ENCODE measurements at places on chromosomes 6 and 20.

DNA sequence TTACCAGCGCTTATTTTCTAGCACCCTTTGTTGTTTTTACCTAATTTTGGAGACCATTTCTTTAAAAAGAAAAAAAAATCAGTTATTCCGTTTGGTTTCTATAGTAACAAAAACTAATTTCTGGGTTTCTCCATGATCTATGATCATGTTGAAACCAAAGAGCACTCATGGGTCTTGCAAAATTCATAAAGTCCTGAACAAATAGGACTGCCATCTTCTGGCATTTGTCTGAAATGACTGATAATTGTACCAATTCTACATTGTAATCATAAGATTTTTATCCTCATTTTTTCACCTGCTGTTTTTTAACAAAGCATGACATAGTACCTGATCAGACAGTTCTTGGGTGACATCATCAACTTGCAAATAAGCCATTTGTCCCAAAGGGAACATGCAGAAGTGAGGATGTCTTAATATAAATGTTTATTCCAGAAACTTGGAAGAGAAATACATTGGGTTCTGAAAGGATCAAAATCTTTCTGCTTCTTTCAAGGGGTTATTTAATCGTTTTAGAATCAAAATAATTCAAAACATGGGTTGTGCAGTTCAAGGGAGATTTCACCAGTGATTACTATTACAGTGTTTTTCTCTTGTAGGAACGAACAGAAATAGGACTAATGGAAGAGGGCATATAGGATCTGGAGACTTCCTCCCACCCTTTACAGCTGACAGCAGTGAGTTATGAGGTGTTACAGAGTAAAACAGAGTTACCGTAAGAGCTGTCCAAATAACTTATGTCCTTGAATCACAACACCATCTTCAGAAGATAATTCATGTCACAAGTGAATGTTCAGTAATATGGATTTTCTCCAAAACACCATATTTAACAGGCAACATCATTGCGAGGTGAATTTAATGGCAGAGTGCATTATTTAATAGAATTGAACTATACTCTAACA is 87.1 kb upstream of the GJE1 start:
- H3K36me3 ChIP-seq = no peaks in the 10 kb centered on the region
- no peaks in the 10 kb centered on the region for H3K27me3 ChIP-seq
- H3K4me1 ChIP-seq = no peaks in the 10 kb centered on the region
- H3K4me3 ChIP-seq = no peak overlapping the region
- DNase-seq = peak; percentile 4
- no peak overlapping the region for H3K27ac ChIP-seq

- no peak overlapping the region for H3K4me3 ChIP-seq
- no peaks in the 10 kb centered on the region for H3K36me3 ChIP-seq
- no peaks in the 10 kb centered on the region for H3K27me3 ChIP-seq
- 0 out of 2 replicates have a peak, but pooled peaks cover 4% of the 10 kb centered on the region for H3K4me1 ChIP-seq
Measured at GRCh38 chr6:21404577-21404976, 189.0 kb upstream of the SOX4 start.

DNA sequence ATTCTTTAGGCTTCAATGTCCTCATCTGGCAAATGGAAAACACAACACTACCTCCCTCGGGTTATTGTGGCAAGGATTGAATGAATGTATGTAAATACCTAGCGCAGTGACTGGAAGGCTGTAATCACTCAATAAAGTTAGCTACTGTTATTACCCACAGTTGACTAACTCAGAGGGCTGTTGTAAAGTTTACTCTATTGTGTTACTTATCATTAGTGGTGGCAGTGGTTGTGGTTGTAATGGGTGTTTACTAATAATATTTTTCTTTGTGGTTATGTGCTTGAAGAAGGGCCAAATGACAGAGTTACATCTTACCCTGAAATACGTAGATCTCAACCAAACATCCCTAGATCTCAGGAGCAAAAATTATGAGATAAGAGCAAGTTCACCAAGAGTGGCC is 42.0 kb upstream of the PXDC1 start:
- no peaks in the 10 kb centered on the region for H3K27me3 ChIP-seq
- H3K4me3 ChIP-seq = no peak overlapping the region
- peaks cover 45% of the 10 kb centered on the region for H3K4me1 ChIP-seq
- DNase-seq = no peak
- H3K27ac ChIP-seq = no peak overlapping the region

DNA sequence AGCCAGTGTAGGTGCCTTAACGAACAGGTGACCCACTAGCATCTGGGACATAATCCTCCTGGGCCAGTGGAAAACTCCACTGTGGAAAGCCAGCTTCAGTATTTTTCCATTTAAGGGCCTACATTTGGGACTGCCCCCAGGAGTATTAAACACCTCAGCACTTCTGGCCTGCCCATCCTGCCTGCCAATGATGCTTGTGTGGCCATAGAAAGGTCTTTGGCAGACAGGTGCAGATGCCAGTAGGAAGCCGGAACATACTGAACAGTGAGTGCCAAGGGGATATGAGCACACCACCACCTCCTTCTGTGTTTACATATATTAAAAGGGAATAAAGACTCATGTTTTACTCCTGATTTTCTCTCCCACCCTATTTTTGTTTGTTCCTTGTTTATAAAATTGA is 19.9 kb downstream of the MCM8 start:
- H3K4me3 ChIP-seq = no peak overlapping the region
- H3K27ac ChIP-seq = peak overlapping the region; percentile 86
- H3K4me1 ChIP-seq = peaks cover 17% of the 10 kb centered on the region
- DNase-seq = no peak
- H3K27me3 ChIP-seq = no peaks in the 10 kb centered on the region

DNA sequence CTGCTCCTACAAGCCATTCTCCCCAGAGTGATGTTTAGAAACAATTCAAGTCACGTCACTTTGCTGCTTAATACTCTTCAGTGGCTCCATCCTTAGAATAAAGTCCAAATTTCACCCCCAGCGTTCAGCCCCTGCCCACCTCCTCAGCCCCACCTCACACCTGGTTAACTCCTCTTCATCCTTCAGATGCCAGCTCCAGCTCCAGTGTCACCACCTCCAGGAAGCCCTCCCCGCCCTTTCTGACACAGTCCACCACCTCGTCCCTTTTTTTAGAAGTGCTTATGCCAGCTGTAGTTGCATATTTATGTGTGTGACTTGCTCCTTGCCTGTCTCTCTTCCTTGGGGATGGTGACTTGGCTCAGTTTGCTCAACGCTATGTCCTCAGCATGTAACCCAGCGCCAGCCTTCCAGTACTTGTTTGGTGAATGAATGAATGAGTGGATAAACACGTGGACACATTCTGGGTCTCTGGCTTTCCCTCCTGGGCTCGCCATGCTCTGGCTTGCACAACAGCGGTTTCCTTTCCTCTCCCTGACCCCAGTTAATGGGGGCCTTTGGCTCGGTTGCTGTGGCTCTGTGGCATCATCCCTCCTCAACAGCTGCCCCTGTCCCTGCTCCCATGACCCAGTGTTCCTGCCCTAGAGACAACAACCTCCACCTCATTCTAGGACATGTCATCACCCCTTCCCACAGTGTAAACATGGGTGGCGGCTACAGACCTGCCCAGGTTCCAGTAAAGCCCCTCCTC is 3.7 kb upstream of the IP6K3 start:
- H3K4me3 ChIP-seq = no peak overlapping the region
- peak overlapping the region; percentile 40 for H3K27ac ChIP-seq
- H3K36me3 ChIP-seq = no peaks in the 10 kb centered on the region

DNA sequence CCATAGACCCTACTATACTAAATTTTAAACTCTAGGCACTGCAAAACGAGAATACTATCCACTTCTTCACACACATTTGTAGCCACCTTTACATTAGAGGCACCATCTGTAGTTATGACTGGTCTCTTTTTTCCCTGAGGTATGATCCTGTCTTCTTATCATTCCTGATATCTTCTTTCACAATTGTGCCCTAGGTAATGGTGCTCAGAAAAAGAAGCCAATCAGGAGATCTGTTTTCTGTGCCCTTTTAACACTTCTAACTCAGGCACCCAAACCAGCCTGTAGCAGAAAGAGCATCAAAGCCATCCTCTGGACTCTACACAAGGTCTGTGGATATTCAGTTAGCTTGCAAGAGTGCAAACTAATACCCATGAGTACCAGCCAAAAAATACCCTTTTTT is 149.7 kb upstream of the SGK1 start:
- no peaks in the 10 kb centered on the region for H3K36me3 ChIP-seq
- H3K4me3 ChIP-seq = no peak overlapping the region
- H3K4me1 ChIP-seq = peaks cover 22% of the 10 kb centered on the region
- no peak overlapping the region for H3K27ac ChIP-seq
- no peak for DNase-seq

- H3K36me3 ChIP-seq = no peaks in the 10 kb centered on the region
- peaks cover 24% of the 10 kb centered on the region for H3K4me1 ChIP-seq
- DNase-seq = peak; percentile 10
- peak overlapping the region; percentile 65 for H3K27ac ChIP-seq
Measured at GRCh38 chr6:135505222-135505621, 7.7 kb upstream of the AHI1 start.

- no peak overlapping the region for H3K27ac ChIP-seq
- no peaks in the 10 kb centered on the region for H3K27me3 ChIP-seq
- no peaks in the 10 kb centered on the region for H3K4me1 ChIP-seq
- no peak for DNase-seq
- no peak overlapping the region for H3K4me3 ChIP-seq
Measured at GRCh38 chr6:14876778-14877613, 368.9 kb upstream of the JARID2 start.

- H3K36me3 ChIP-seq = no peaks in the 10 kb centered on the region
- H3K27ac ChIP-seq = no peak overlapping the region
- peaks cover 7% of the 10 kb centered on the region for H3K27me3 ChIP-seq
- DNase-seq = no peak
- H3K4me3 ChIP-seq = no peak overlapping the region
Measured at GRCh38 chr20:51156041-51156982, 133.4 kb upstream of the KCNG1 start.

DNA sequence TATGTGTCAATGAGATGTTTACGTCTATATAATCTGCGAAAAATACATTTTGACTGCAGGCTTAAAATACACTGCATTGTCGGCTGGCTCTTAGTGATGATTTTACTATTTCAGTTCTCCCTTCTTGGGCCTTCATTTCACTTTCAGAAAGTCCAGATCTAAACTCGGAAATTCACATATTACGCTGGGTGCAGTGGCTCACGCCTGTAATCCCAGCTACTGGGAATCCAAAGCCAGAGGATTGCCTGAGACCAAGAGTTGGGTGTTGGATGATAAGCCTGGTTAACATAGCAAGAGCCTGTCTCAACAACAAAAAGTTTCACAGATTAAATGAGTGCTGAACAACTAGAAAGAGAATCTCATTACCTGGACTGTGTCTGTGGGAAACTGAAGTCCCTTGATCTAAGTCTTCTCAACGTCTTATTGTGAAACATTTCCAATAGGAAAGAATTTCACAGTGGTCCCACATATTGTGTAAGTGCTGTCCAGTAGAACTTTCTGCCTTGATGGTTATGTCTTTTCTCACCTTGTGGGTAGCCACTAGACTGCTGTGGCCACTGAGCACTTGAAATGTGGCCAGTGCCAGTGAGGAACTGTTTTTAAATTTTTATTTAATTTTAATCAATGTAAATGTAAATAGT is 1.9 kb downstream of the GINM1 start:
- H3K27ac ChIP-seq = no peak overlapping the region
- H3K36me3 ChIP-seq = no peaks in the 10 kb centered on the region
- no peak for DNase-seq
- H3K4me1 ChIP-seq = no peaks in the 10 kb centered on the region

GRCh38 chr6:18241208-18242038 is 22.9 kb downstream of the DEK start:
- H3K27ac ChIP-seq = peak overlapping the region; percentile 45
- H3K4me3 ChIP-seq = no peak overlapping the region
- DNase-seq = no peak
- H3K27me3 ChIP-seq = no peaks in the 10 kb centered on the region
- no peaks in the 10 kb centered on the region for H3K4me1 ChIP-seq
- peaks cover 6% of the 10 kb centered on the region for H3K36me3 ChIP-seq

DNA sequence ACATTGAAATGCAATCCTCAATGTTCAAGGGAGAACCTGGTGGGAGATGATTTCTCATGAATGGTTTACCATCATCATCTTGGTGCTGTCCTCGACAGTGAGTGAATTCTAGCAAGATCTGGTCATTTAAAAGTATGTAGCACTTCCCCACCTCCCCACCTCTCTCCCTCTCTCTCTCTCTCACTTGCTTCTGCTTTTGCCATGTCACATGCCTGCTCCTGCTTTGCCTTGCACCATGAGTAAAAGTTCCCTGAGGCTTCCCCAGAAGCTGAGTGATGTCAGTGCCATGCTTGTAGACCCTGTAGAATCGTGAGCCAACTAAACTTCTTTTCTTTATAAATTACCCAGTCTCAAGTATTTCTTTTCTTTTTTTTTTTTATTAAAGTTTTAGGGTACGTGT is 60.5 kb downstream of the DST start:
- DNase-seq = no peak
- no peaks in the 10 kb centered on the region for H3K4me1 ChIP-seq
- H3K4me3 ChIP-seq = no peak overlapping the region
- H3K27me3 ChIP-seq = no peaks in the 10 kb centered on the region

DNA sequence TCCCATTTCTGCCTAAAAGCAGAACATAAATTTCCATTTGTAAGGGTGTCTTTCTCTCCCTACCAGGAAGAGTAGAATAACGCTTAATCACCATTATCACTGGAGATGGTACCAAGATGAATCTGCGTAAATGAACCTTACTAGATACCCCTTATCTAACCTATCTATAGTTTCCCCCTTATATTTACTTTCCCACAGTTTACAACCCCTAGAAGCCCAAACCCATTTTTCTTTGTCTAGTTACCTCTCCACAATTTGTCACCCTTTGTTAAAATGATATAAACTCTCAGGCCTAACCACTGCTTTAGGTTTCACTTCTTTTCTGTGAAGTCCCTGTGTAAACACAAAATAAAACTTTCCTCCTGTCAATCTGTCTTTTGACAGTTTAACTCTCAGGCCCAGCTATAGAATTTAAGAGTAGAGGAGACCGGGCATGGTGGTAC is 45.5 kb downstream of the PCNA start:
- peaks cover 4% of the 10 kb centered on the region for H3K4me1 ChIP-seq
- no peaks in the 10 kb centered on the region for H3K27me3 ChIP-seq
- H3K27ac ChIP-seq = no peak overlapping the region
- no peak for DNase-seq

DNA sequence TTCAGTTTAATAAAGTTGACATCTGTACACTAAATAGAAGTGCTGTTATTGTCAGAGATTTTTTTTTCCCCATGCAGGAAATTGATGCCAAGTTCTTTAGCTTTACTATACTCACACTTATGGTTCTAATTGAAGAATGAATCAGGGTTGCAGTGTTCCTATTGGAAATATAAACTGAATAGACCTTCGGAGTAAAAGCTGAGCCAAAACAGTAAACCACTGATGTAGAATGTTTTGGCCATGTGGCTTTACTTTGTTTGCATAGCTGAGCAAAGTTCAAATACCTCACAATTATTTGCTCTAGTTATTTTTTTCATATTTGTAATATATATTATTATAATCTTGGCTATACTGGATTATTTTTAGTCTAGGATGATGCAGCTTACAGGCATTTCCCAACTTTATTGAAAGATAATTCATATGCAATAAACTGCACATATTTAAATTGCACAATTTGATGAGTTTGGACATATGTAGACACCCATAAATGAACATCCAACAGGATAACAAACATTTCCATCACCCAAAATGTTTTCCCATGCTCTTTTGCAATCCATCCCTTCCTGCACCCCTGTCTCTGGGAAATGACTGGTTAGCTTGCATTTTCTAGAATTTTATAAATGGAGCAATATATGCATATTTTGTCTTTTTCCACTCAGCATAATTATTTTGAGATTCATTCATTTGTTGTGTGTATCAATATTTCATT is 105.8 kb upstream of the NOX3 start:
- no peaks in the 10 kb centered on the region for H3K4me1 ChIP-seq
- DNase-seq = no peak
- no peaks in the 10 kb centered on the region for H3K27me3 ChIP-seq
- H3K4me3 ChIP-seq = no peak overlapping the region
- H3K27ac ChIP-seq = no peak overlapping the region

- no peak overlapping the region for H3K27ac ChIP-seq
- H3K36me3 ChIP-seq = no peaks in the 10 kb centered on the region
- DNase-seq = no peak
- H3K27me3 ChIP-seq = no peaks in the 10 kb centered on the region
- peaks cover 16% of the 10 kb centered on the region for H3K4me1 ChIP-seq
Measured at GRCh38 chr20:62641321-62642050, 817 bp upstream of the SLCO4A1 start.
